ENCODE measurements at places on chromosomes 4 and X. TPM values are rescaled to one million over a fixed set of nuclear protein-coding genes. Genes with fewer than 3 reads are reported as not detected.

The NAT8L gene
- total RNA-seq, result 8.3 TPM

The BEND4 gene
- 2.1 TPM for total RNA-seq

The ATP8A1 gene
- 278 TPM for total RNA-seq

The RAB33A gene
- total RNA-seq, result 13.3 TPM

The AMER1 gene
- total RNA-seq, result 11.3 TPM

The IQCM gene
- total RNA-seq, result not detected

The CT47A1 gene
- total RNA-seq, result not detected

The EGF gene
- not detected for total RNA-seq

The WAS gene
- total RNA-seq, result 2.6 TPM

The RHOXF1 gene
- 0.98 TPM for total RNA-seq

The ABCG2 gene
- total RNA-seq, result not detected

The BTK gene
- 1.1 TPM for total RNA-seq

The DMP1 gene
- 3.0 TPM for total RNA-seq

The CDKL5 gene
- total RNA-seq, result 53.5 TPM

The ZBED1 gene
- 45.4 TPM for total RNA-seq

The AMOT gene
- 88.3 TPM for total RNA-seq

Data from glutamatergic neuron (in vitro differentiated cells).